HCT116 (cell line): ENCODE measurements at places on chromosomes 7 and 10. TPM values are rescaled to one million over a fixed set of nuclear protein-coding genes. Genes with fewer than 3 reads are reported as not detected.

The ACTL6B gene
- total RNA-seq: not detected

The ACTR3C gene
- total RNA-seq: 2.0 TPM

The ABCC2 gene
- 88.2 TPM for total RNA-seq

The KIF11 gene
- total RNA-seq: 33.8 TPM

The PLEKHS1 gene
- not detected for total RNA-seq

The PON2 gene
- 44.0 TPM for total RNA-seq

The LRRC18 gene
- total RNA-seq: not detected

The ERVW-1 gene
- not detected for total RNA-seq

The HMX2 gene
- not detected for total RNA-seq

The HYAL4 gene
- not detected for total RNA-seq

The MRLN gene
- not detected for total RNA-seq

The VAX1 gene
- total RNA-seq: not detected

The CFAP58 gene
- 0.91 TPM for total RNA-seq

DNA sequence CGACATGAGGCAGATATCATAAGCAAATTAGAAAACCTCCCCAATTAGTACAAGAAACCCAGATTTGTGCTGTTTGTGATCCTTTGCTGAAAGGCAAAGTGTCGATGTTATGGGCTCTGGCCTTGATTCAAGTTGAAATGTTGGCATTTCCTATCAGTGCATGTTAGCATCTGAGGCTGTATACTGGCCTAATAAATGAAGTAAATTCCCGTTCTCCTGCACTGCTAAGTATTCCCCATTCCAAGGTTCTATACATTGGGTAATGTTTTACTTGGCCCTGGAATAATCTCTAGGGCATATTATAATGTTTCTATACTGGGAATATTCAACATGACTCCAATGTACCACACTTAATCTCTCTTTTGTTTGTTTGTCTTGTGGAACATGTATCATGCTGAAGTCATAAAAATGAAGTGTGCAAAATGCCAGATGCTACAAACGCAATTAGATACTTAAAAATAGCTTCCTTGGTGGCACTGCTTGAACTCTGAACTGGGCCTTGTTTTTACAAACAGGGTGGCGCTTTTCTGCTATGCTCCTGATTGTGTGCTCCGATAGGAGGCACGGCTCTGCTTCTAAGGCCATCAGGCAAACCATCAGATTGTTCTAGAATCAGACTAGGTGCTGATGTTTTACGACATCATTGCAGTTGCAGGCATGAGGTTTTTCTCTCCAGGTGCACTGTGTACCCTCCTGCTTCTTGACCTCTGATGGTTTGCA lies 156.7 kb upstream of the TCF7L2 start:
- peaks cover 9% of the 10 kb centered on the region; the same call in 1 of the 2 replicates for H3K4me1 ChIP-seq
- no peak for DNase-seq
- H3K4me3 ChIP-seq: no peak overlapping the region
- H3K27ac ChIP-seq: peak overlapping the region; percentile 6; the same call in 1 of the 2 replicates

- no peak overlapping the region for H3K4me3 ChIP-seq
- no peaks in the 10 kb centered on the region for H3K4me1 ChIP-seq
- H3K27me3 ChIP-seq: no peaks in the 10 kb centered on the region
Measured at GRCh38 chr7:87328281-87328680, 17.2 kb upstream of the CROT start.

DNA sequence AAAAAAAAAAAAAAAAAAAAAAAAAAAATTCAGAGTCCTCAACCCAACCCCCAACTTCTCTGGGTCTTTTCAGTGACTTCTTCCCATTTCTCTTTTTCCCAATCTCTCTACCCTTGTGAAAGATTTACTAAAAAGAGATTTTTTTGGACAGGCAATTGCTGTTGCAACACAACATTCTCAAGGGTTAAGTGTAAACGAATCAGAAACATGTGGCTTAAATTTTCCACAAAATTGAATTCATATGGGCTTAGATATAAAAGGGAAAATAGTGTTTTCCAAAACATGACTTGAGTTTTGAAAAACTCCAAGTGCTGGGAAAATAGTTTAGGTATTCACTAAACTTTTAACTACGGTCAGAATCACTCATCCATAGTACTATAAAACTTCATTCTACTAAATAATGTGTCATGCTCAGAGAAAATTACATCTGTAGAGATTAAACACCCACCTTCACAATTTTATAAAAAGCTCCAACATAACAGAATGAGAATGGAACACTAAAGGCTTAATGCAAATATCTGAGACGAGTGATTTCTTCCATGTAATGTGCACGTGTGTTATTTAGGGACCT lies 643.1 kb downstream of the PARD3 start:
- H3K27me3 ChIP-seq: no peaks in the 10 kb centered on the region
- H3K36me3 ChIP-seq: no peaks in the 10 kb centered on the region
- H3K4me3 ChIP-seq: no peak overlapping the region
- no peak overlapping the region for H3K27ac ChIP-seq
- no peak for DNase-seq

DNA sequence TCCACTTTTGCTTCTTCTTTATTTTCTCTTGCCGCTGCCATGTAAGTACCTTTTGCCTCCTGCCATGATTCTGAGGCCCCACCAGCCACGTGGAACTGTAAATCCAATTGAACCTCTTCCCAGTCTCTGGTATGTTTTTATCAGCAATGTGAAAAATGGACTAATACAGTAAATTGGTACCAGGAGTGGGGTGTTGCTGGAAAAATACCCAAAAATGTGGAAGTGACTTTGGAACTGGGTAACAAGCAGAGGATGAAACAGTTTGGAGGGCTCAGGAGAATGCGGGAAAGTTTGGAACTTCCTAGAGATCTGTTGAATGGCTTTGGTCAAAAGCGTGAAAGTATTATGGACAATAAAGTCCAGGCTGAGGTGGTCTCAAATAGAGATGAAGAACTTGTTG lies 670.3 kb upstream of the ZWINT start:
- no peaks in the 10 kb centered on the region for H3K36me3 ChIP-seq
- no peak overlapping the region for H3K27ac ChIP-seq
- no peak for DNase-seq
- no peak overlapping the region for H3K4me3 ChIP-seq
- H3K27me3 ChIP-seq: no peaks in the 10 kb centered on the region

- no peak overlapping the region for H3K4me3 ChIP-seq
- no peak for DNase-seq
- H3K36me3 ChIP-seq: no peaks in the 10 kb centered on the region
Measured at GRCh38 chr7:47580175-47580706, 1.7 kb downstream of the TNS3 start.

- DNase-seq: no peak
- no peaks in the 10 kb centered on the region for H3K4me1 ChIP-seq
- no peaks in the 10 kb centered on the region for H3K36me3 ChIP-seq
- H3K27me3 ChIP-seq: peaks cover 32% of the 10 kb centered on the region
- no peak overlapping the region for H3K4me3 ChIP-seq
- H3K27ac ChIP-seq: no peak overlapping the region
Measured at GRCh38 chr10:128298587-128298986, 172.4 kb upstream of the MKI67 start.

DNA sequence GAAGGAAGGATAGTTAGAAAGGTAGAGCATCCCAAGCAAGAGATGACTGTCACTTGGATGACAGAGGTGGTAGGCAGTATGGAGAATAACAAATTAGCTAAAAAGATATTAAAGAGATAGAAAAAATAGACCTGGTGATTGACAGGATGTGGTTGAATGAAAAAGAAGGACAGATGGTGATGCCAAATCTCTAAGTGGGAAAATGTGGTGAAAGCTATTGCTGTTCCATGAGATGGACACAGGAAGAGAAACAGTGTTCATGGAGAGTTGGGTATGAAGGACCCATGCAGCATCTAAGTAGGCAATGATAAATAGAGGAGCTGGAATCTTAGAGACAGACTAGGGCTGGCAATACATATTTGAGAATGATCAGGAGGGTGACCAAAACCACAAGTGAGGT lies 30.7 kb downstream of the FAM13C start:
- H3K27me3 ChIP-seq: 0 out of 2 replicates have a peak, but pooled peaks cover 3% of the 10 kb centered on the region
- H3K4me3 ChIP-seq: no peak overlapping the region
- no peaks in the 10 kb centered on the region for H3K4me1 ChIP-seq
- DNase-seq: no peak

DNA sequence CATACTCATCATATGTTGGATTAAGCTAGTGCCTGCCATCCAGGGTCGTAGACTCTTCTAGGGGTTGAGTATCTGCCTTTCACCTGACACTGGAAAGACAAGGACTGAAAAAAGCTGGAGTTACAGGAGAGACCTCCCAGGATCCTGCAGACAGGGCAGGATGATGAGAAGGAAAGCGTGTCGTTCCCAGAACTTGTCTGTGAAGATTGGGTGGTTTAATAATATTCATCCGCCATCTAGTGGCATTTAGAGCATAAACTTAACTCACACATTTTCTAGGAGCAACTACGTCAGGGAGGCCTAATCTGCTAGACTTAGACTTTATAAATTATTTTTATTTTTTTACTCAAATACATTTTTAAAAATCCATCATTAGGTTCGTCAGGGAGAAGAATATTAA lies 59.6 kb downstream of the ADRB1 start:
- no peak overlapping the region for H3K27ac ChIP-seq
- H3K27me3 ChIP-seq: no peaks in the 10 kb centered on the region
- DNase-seq: peak; percentile 58
- 0 out of 2 replicates have a peak, but pooled peaks cover 4% of the 10 kb centered on the region for H3K4me1 ChIP-seq
- no peaks in the 10 kb centered on the region for H3K36me3 ChIP-seq

GRCh38 chr10:72323771-72324191 lies 30.9 kb downstream of the DNAJB12 start:
- no peak overlapping the region for H3K4me3 ChIP-seq
- H3K4me1 ChIP-seq: peaks cover 93% of the 10 kb centered on the region
- no peak for DNase-seq

- H3K27ac ChIP-seq: no peak overlapping the region
- no peak for DNase-seq
- H3K4me3 ChIP-seq: no peak overlapping the region
- no peaks in the 10 kb centered on the region for H3K27me3 ChIP-seq
Measured at GRCh38 chr7:134587750-134588149, 38.8 kb downstream of the AKR1B15 start.

GRCh38 chr10:60423920-60424319 lies 34.2 kb upstream of the ANK3 start:
- no peak for DNase-seq
- H3K4me3 ChIP-seq: no peak overlapping the region
- no peaks in the 10 kb centered on the region for H3K27me3 ChIP-seq
- H3K36me3 ChIP-seq: no peaks in the 10 kb centered on the region
- H3K4me1 ChIP-seq: no peaks in the 10 kb centered on the region

- no peak overlapping the region for H3K4me3 ChIP-seq
- no peak for DNase-seq
- H3K27ac ChIP-seq: no peak overlapping the region
- H3K27me3 ChIP-seq: no peaks in the 10 kb centered on the region
- H3K36me3 ChIP-seq: no peaks in the 10 kb centered on the region
Measured at GRCh38 chr10:132167976-132168375, 18.8 kb upstream of the DPYSL4 start.

- no peak for DNase-seq
- no peaks in the 10 kb centered on the region for H3K27me3 ChIP-seq
- no peaks in the 10 kb centered on the region for H3K4me1 ChIP-seq
- no peak overlapping the region for H3K27ac ChIP-seq
Measured at GRCh38 chr7:105820363-105821066, 55.9 kb downstream of the ATXN7L1 start.

- DNase-seq: peak; percentile 64
- peaks cover 12% of the 10 kb centered on the region for H3K4me1 ChIP-seq
- no peak overlapping the region for H3K27ac ChIP-seq
- no peaks in the 10 kb centered on the region for H3K27me3 ChIP-seq
- H3K36me3 ChIP-seq: no peaks in the 10 kb centered on the region
- H3K4me3 ChIP-seq: no peak overlapping the region
Measured at GRCh38 chr7:151744656-151745638, 132.0 kb downstream of the PRKAG2 start.

DNA sequence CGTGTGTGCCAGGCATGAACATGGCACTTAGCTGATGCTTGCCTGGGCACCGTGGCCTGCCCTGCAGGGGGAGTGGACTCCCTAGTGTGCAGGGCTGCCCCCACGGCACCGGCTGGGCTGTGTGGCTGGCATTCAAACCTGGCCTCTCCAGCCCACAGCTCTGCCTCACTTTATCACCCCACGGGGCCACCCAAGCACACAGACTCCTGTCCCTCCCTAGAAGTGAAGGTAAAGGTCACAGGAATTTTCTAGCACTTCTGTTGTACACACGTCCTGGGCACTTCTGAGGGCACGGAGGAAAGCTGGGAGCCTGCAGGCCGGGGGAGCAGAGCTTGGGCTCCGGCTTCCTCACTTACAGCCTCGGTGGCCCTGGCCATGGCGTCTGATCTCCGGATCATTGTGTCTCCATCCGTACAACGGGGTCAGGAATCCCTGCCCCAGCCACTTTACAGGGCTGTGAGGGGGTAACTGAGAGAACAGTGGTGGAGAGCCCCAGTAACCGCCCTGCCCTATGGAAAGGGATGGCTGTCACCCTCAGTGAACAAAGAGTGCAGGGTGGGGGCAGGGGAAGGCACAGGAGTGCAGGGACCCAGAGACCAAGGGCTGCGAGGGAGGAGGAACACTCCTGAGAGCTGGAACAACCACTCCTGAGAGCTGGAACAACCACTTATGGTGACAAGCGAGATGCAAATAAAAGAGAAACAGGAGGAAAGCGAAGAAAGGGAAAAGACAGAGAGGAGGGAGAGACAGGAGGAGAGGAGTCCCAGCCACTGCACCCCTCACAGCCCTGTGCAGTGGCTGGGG lies 3.9 kb upstream of the PYROXD2 start:
- H3K36me3 ChIP-seq: no peaks in the 10 kb centered on the region; the same call in 1 of the 2 replicates
- DNase-seq: no peak
- no peak overlapping the region for H3K27ac ChIP-seq
- no peaks in the 10 kb centered on the region for H3K27me3 ChIP-seq

DNA sequence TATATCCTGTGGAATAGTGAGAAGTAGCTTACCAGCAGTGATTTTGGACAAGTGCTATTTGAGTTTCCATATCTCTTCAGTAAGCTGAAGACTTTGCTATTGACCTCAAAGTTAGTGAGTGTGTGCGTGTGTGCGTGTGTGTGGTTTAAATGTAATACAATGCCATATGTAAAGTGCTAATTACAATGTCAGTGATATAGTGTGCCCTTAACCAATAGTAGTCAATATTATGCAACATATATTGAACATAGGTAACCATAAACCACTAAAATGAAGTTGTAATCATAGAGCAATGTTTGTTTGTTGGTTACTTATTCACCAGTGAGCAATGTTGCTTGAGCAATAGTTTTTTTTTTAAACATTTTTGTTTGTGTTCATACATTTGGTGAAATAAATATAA lies 309.4 kb downstream of the NXPH1 start:
- no peaks in the 10 kb centered on the region for H3K4me1 ChIP-seq
- no peak overlapping the region for H3K27ac ChIP-seq
- no peak for DNase-seq

GRCh38 chr7:95594185-95594584 lies 2.1 kb downstream of the PDK4 start:
- H3K4me3 ChIP-seq: no peak overlapping the region
- no peaks in the 10 kb centered on the region for H3K36me3 ChIP-seq
- no peaks in the 10 kb centered on the region for H3K27me3 ChIP-seq
- peaks cover 15% of the 10 kb centered on the region for H3K4me1 ChIP-seq
- H3K27ac ChIP-seq: no peak overlapping the region
- DNase-seq: no peak

GRCh38 chr10:74500026-74500704 lies 326.2 kb upstream of the KAT6B start:
- DNase-seq: no peak
- H3K36me3 ChIP-seq: no peaks in the 10 kb centered on the region
- H3K27me3 ChIP-seq: no peaks in the 10 kb centered on the region
- no peak overlapping the region for H3K27ac ChIP-seq
- no peak overlapping the region for H3K4me3 ChIP-seq
